ENCODE measurements at places on chromosomes 1 and 21. TPM values are rescaled to one million over a fixed set of nuclear protein-coding genes. Genes with fewer than 3 reads are reported as not detected.

DNA sequence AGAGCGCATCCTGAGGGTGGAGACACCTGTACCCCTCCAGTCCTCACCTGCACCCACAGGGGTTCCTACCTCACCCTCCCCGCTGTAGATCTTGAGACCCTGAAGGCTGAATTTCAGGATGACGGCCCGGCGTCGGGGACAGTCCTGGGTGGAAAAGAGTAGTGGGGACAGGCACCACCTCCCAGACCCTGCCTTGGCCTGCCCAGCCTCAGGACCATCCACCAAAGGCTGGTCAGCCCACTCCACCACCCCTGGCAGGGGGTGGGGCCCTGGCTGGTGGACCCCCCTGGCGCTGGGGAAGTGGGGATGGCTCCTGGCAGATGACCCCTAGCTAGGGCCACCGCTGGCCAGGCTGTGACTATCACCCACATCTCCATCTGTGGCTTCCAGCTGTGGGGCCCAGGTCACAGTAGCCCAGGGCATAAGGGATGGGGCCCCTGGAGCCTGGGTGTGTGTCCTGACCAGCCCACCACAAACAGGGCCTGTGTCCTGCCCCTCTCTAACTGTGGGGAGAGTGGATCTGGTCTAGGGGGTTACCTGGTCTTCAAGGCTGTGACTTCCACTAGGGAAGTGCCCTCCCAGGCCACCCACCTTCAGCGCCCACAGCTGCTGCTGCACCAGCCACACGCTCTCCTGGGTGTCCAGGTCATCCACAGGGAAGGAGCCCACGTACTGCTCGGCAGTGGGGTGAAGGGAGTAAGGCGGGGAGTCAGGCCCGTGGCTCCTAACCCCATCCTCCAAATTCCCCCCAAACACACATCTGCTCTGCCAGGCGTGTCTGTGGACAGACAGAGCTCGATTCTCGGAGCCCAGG, 5.4 kb downstream of the SH2D5 start:
- no peak for DNase-seq

- peak; percentile 95 for DNase-seq
Observed at GRCh38 chr1:26787706-26788514, at the start of gene PIGV. PIGV (plus strand) TSS chr1:26787950; CDS start chr1:26790816, 2,866 bp downstream.

DNA sequence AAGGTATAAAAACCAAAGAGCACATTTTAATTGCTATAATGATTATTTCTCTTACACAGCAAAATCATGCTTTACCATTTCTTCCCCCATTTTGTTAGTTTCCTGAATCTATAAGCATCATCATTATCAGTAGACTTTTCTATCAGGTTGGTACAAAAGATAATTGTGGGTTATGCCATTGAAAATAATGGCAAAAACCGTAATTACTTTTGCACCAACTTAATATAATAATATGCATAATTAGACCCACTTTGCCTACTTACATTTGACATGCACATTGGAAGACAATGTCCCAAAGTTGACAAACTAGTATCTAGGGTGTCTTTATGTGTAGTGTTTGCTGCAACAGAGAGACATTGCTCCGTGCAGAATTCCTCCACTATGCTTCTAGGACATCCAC, 594.2 kb downstream of the LMO4 start:
- DNase-seq = no peak

CNKSR1 gene
- polyA plus RNA-seq = not detected

LHX8 gene
- not detected for polyA plus RNA-seq

Data from GM23248 (cell line).